ENCODE measurements at places on chromosomes 5 and 9. TPM values are rescaled to one million over a fixed set of nuclear protein-coding genes. Genes with fewer than 3 reads are reported as not detected.
A peak's percentile ranks its signal among the peaks of the same experiment; 100 is the strongest.

NXNL2 gene
- 1.6 TPM for total RNA-seq

WDR31 gene
- 1.6 TPM for total RNA-seq

GRCh38 chr5:131814990-131815389, 18.2 kb upstream of the FNIP1 start:
- H3K4me3 ChIP-seq = no peak overlapping the region
- H3K27me3 ChIP-seq = no peaks in the 10 kb centered on the region
- H3K4me1 ChIP-seq = peaks cover 8% of the 10 kb centered on the region
- no peaks in the 10 kb centered on the region for H3K36me3 ChIP-seq

DNA sequence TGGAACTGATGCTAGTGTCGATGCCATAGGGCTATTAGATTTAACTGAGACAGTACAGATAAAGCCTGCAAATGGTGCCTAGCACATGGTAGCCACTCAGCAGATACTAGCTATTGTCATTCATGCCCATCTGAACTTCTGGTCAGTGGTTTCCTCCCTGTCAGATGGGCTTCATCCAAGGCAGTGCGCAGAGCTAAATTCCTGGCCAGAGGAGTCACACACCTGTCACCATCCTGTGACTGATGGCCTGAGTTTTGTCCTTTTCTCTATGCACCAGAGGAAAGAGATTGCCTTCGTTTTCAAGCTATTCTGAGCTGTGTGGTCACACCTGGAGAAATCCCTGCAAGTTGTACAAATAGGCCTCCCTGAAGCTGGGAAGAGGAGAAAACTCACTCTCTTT, 34.7 kb downstream of the MSX2 start:
- no peak for DNase-seq
- no peak overlapping the region for H3K27ac ChIP-seq
- no peaks in the 10 kb centered on the region for H3K4me1 ChIP-seq
- no peaks in the 10 kb centered on the region for H3K27me3 ChIP-seq
- no peaks in the 10 kb centered on the region for H3K36me3 ChIP-seq

ACOT12 gene
- total RNA-seq = not detected

GRCh38 chr9:4316409-4316808, 16.5 kb upstream of the GLIS3 start:
- no peaks in the 10 kb centered on the region for H3K36me3 ChIP-seq
- H3K27me3 ChIP-seq = no peaks in the 10 kb centered on the region
- no peaks in the 10 kb centered on the region for H3K4me1 ChIP-seq

PCDHGC3 gene
- 100.0 TPM for total RNA-seq

- H3K4me1 ChIP-seq = no peaks in the 10 kb centered on the region
- H3K27ac ChIP-seq = no peak overlapping the region
- no peak for DNase-seq
- H3K27me3 ChIP-seq = peaks cover 3% of the 10 kb centered on the region
- H3K36me3 ChIP-seq = no peaks in the 10 kb centered on the region
These were observed 5.8 kb upstream of the ENTPD8 start for GRCh38 chr9:137446851-137447471.

- peaks cover 4% of the 10 kb centered on the region for H3K4me1 ChIP-seq
- H3K27me3 ChIP-seq = no peaks in the 10 kb centered on the region
- no peak overlapping the region for H3K27ac ChIP-seq
- no peak overlapping the region for H3K4me3 ChIP-seq
- H3K36me3 ChIP-seq = no peaks in the 10 kb centered on the region
These were observed 301.0 kb downstream of the GADD45G start for GRCh38 chr9:89905606-89906338.

- DNase-seq = no peak
- peaks cover 2% of the 10 kb centered on the region for H3K36me3 ChIP-seq
- no peaks in the 10 kb centered on the region for H3K4me1 ChIP-seq
- H3K27me3 ChIP-seq = no peaks in the 10 kb centered on the region
- H3K4me3 ChIP-seq = no peak overlapping the region
- H3K27ac ChIP-seq = no peak overlapping the region
These were observed 19.5 kb upstream of the GOLGA1 start for GRCh38 chr9:124960409-124960752.

GRCh38 chr9:26946753-26947727, at the start of gene PLAA:
Gene PLAA (minus strand): TSS chr9:26947242. CDS start chr9:26947045, 197 bp downstream.
- peak within 1 kb of the TSS; percentile 93 for H3K4me3 ChIP-seq
- H3K4me1 ChIP-seq = peaks cover 9% of the 10 kb centered on the region
- no peaks in the 10 kb centered on the region for H3K27me3 ChIP-seq
- H3K36me3 ChIP-seq = no peaks in the 10 kb centered on the region
- DNase-seq = peak; percentile 87
- peak within 1 kb of the TSS; percentile 100 for H3K27ac ChIP-seq

- no peak overlapping the region for H3K4me3 ChIP-seq
- DNase-seq = peak; percentile 47
- H3K4me1 ChIP-seq = no peaks in the 10 kb centered on the region
- H3K27ac ChIP-seq = no peak overlapping the region
These were observed 8.3 kb upstream of the TBC1D2 start for GRCh38 chr9:98263482-98264357.

CNTFR gene
- 7.4 TPM for total RNA-seq

- no peak overlapping the region for H3K4me3 ChIP-seq
- no peak for DNase-seq
- H3K27me3 ChIP-seq = peaks cover 15% of the 10 kb centered on the region
- no peak overlapping the region for H3K27ac ChIP-seq
- H3K4me1 ChIP-seq = peaks cover 4% of the 10 kb centered on the region
These were observed 133.9 kb upstream of the ZNF618 start for GRCh38 chr9:113741886-113742854.

S1PR3 gene
- total RNA-seq = 24.6 TPM

DNA sequence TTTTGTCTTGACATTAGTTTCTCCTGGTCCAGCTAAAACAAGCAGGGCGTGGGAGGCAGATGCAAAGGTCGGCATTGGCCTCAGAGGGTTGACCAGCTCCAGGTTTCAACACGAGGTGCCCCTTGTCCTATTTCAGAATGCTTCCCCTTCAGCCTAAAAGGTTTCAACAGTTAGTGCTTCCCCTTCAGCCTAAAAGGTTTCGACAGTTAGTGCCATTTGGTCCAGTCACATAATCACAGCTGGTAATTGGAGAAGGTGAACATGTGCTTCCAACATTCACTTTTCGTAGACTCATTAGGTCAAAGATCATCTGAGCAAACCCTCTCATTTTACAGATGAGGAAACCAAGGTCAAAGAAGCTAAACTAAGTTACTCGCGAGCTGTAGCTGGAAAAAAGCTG, 270.3 kb upstream of the MAP3K1 start:
- H3K4me1 ChIP-seq = peaks cover 4% of the 10 kb centered on the region
- no peaks in the 10 kb centered on the region for H3K27me3 ChIP-seq
- DNase-seq = no peak
- no peak overlapping the region for H3K27ac ChIP-seq
- H3K36me3 ChIP-seq = no peaks in the 10 kb centered on the region
- H3K4me3 ChIP-seq = no peak overlapping the region

- H3K4me1 ChIP-seq = no peaks in the 10 kb centered on the region
- no peak overlapping the region for H3K4me3 ChIP-seq
- no peak for DNase-seq
- no peaks in the 10 kb centered on the region for H3K36me3 ChIP-seq
- H3K27ac ChIP-seq = no peak overlapping the region
- peaks cover 5% of the 10 kb centered on the region for H3K27me3 ChIP-seq
These were observed 17.7 kb upstream of the UBAC1 start for GRCh38 chr9:135978642-135979546.

- no peak for DNase-seq
- no peaks in the 10 kb centered on the region for H3K36me3 ChIP-seq
- H3K4me3 ChIP-seq = no peak overlapping the region
- H3K4me1 ChIP-seq = peaks cover 6% of the 10 kb centered on the region
- no peak overlapping the region for H3K27ac ChIP-seq
- no peaks in the 10 kb centered on the region for H3K27me3 ChIP-seq
These were observed 3.8 kb upstream of the NACC2 start for GRCh38 chr9:136098844-136099243.

DNA sequence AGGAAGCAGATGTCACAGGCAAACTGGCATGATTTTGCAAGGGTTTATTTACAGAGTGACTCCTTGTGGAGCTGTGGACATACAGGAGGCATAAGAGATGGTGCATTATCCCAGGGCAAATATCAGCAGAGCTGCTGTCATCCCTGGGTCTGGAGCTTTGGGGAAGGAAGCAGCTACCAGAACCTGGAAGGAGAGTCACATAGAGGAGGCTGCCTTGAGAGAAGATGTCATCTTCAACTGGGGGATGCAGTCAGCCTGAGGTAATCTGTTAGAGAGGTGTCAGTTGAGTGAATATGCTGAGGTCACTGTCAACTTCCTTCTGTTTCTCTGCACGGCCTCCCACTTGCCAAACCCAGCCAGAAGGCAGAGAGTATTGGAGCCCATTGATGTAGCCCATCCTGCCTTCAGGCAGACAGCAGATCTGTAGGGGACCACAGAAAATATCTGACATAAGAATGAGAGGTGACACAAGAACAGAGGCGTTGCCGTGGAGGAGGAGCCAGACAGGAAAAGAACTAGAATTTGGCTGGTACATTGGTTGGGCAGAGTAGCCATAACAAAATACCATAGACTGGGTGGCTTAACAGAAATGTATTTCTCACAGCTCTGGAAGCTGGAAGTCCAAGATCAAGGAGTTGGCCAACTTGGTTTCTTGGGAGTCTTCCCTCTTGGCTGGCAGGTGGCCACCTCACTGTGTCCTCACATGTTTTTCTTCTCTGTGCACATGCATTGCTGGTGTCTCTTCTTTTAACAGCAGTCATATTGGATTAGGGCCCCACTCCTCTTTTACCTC, 102.8 kb downstream of the SNX18 start:
- H3K27ac ChIP-seq = no peak overlapping the region
- no peaks in the 10 kb centered on the region for H3K36me3 ChIP-seq
- DNase-seq = no peak
- H3K27me3 ChIP-seq = peaks cover 2% of the 10 kb centered on the region
- no peak overlapping the region for H3K4me3 ChIP-seq

DNA sequence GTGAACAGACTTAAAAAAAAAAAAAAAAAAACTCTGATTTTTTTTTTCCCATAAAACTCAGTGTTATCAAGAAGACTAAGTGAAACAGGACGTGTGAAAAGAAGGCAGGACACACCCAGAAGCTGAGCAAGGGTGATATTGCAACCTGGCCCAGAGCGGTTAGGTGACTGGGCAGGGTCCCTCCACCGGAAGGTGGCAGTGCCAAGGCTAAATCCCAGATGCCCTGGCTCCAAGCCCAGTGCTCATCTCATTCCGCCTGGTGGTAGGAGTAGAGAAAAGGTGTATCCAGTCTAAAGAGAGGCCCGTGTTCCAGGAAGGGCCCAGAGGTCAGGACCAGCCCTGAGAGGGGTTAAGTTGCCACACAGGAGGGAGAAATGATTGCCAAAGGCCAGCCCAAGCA, 51.5 kb upstream of the SAP30L start:
- H3K27me3 ChIP-seq = no peaks in the 10 kb centered on the region
- H3K4me1 ChIP-seq = peaks cover 24% of the 10 kb centered on the region
- H3K4me3 ChIP-seq = no peak overlapping the region
- H3K27ac ChIP-seq = no peak overlapping the region

POLR3G gene
- total RNA-seq = 7.8 TPM

APC gene
- total RNA-seq = 54.6 TPM

DNA sequence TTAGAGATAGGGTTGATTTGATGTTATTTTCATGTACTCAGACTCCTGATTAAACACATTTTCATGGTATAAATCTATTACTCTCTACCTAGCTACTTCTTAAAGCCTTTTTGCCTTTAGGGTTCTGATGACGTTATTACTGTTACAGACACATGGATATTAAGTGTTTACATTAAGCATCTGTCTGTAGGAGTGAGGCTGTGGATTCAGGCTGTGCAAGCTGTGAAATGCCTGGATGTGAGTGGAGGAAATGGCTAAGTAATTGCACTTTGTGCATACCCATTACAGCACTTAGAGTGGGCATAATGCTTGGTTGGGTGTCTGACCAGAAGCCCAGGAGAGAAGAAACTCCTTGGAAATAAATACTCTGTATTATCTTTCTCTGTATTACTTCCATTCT, 186.8 kb downstream of the SNX18 start:
- H3K4me3 ChIP-seq = no peak overlapping the region
- H3K27me3 ChIP-seq = no peaks in the 10 kb centered on the region
- peaks cover 34% of the 10 kb centered on the region for H3K4me1 ChIP-seq
- no peaks in the 10 kb centered on the region for H3K36me3 ChIP-seq
- no peak overlapping the region for H3K27ac ChIP-seq

GRCh38 chr5:140596321-140596741, 31.7 kb downstream of the SLC35A4 start:
- H3K4me1 ChIP-seq = peaks cover 7% of the 10 kb centered on the region
- H3K4me3 ChIP-seq = no peak overlapping the region
- H3K27ac ChIP-seq = no peak overlapping the region
- no peaks in the 10 kb centered on the region for H3K36me3 ChIP-seq

DNA sequence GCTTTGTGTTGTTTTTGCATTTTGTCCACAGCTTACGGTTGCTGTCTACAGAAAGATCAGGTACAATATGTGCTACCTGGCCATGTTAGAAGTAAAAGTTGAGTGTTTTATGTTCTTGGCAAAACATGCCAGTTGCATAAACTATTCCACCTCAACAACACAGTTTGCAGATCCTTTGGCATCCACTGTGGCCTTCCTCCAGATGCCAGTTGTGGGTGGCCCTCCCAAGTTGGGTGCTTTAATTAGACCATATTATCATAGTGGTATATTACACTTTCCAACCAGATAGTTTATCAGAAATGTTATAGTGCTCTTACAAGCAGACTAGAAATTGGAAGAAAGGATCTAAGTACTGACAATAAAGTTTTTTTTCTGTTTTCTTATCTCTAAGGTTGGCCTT, 386.9 kb upstream of the KCNN2 start:
- H3K4me3 ChIP-seq = no peak overlapping the region
- no peaks in the 10 kb centered on the region for H3K4me1 ChIP-seq
- no peak overlapping the region for H3K27ac ChIP-seq
- no peaks in the 10 kb centered on the region for H3K36me3 ChIP-seq
- H3K27me3 ChIP-seq = no peaks in the 10 kb centered on the region

DNA sequence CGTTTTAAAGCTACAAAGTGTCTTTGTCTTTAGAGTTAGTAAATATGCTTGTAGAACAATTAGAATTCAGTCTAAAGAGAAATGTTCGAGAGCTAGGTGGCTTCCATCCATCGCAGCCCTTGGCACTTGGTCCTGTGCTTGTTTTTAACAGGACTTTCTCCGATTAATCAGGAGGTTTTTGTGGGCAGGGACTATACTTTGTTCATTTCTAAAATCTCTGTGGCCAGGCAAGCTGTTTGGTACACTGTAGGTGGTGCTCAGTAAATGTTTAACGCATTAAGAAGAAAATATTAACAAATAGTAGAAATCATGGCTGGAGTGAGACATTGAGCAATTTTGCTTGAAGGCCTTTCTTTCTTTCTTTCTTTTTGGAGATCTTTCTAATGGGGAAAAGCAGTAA, 20.8 kb downstream of the AGXT2 start:
- DNase-seq = no peak
- no peaks in the 10 kb centered on the region for H3K36me3 ChIP-seq

- peaks cover 20% of the 10 kb centered on the region for H3K4me1 ChIP-seq
- no peaks in the 10 kb centered on the region for H3K36me3 ChIP-seq
- H3K27me3 ChIP-seq = no peaks in the 10 kb centered on the region
These were observed 63.5 kb downstream of the ENC1 start for GRCh38 chr5:74576941-74577456.

DDX4 gene
- total RNA-seq = not detected

DNA sequence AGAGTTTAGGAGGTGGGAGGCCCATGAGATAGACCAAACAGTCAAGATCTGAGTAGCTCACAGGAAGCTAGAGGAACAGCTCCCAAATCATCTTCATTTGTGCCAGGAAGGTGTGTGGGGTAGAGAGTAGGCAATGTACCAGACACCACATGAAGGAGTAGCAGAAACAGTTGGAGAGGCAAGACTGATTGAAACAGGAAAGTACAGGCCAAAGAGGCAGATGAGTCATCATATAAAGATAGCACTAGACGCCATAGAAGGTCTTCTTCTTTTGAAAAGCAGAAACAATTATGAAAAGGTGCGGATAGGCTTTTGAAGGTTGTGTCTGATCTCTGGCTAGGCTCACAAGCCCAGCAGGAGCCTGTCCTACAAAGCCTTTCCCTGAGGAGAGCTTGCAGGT, 62.7 kb upstream of the PALM2AKAP2 start:
- DNase-seq = peak; percentile 16
- H3K27me3 ChIP-seq = peaks cover 2% of the 10 kb centered on the region
- H3K4me3 ChIP-seq = no peak overlapping the region

Data from astrocyte (in vitro differentiated cells and primary cell).